ENCODE measurements at places on chromosomes 11 and 22.

DNA sequence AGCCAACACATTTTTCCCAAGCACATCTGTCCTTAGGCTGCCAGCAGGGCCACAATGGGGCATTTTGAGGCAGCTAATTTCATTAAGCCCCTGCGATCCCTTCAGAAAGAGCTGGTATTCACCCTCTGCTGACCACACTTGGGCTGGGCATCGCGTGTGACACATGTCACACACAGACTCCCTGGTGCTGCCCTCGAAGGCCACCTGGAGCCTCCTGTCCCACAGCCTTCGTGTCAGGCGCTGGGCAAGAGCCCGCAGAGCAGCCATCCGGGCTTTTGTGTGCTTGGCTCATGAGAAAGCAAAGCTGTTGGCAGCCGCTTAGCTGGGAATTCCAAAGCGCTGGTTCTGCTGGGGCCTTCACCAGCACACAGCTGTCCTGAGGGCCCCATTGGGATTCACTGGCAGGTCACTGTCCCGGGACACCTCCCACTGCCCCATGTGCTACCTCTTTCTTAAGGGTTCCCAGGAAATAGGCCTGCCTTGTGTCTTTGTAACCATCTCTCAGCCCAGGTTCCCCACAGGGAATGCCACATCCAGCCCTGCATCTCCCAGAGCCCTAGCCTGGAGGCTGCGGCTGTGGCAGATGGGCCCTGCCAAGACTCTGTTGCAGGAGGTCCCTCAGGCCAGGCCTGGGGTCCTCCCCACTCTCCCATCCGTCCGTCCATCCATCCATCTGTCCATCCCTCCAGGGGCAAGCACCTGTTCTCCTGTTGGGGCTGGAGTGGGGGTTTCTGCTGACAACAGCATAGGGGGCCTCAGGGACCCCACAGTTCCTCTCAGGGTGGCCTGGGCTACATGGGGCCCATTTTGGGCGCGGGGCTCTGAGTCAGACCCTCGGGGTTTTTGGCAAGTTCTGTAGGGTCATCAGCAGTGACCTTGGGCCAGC lies 4.9 kb downstream of the CLDN5 start:
- no peak for DNase-seq

DNA sequence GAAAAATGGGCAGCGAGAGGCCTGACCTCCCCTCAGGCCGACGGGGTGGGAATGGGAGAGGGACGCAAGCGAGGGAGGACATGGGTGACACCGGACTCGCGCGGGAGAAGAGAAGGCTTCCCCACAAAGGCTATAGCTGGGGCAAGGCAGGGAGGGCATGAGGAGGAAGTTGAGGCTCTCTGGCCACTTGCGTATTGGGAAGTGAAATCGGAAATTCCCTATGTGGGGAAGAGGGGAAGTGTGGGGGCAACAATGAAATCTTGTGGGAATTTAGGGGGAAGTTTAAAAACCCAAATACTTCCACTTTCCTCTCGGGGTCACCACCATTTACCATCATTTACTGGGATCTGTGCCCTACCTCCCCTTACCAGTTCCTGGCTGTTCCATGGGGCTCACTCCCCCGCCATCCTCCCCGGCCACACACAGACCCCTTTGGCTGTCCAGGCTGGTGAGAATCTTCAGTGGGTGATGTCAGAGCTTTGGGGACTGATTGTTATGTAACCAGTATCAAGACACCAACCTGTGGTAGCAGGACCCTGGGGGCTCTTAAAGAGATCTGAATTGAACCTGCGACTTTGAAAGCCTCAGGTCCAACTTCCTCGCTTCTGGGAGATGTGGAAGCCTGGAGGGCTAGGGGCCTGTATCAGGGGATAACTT lies 951 bp upstream of the EHD1 start:
- DNase-seq = no peak

DNA sequence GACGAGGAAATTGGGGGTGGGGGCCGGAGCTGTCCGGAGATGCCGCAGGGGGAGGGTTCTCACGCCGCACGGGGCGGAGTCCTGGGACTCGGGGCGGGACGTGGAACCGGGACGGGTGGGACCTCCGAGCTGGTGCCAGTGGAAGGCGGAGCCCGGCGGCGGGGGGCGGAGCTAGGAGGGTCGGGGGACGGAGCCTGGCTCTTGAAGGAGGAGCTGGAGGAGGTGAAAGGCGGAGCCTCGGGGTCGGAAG lies 271 bp downstream of the FKBP2 start:
- peak; percentile 100 for DNase-seq

GRCh38 chr11:118646393-118646792 lies 33.1 kb downstream of the TREH start:
- DNase-seq = no peak

DNA sequence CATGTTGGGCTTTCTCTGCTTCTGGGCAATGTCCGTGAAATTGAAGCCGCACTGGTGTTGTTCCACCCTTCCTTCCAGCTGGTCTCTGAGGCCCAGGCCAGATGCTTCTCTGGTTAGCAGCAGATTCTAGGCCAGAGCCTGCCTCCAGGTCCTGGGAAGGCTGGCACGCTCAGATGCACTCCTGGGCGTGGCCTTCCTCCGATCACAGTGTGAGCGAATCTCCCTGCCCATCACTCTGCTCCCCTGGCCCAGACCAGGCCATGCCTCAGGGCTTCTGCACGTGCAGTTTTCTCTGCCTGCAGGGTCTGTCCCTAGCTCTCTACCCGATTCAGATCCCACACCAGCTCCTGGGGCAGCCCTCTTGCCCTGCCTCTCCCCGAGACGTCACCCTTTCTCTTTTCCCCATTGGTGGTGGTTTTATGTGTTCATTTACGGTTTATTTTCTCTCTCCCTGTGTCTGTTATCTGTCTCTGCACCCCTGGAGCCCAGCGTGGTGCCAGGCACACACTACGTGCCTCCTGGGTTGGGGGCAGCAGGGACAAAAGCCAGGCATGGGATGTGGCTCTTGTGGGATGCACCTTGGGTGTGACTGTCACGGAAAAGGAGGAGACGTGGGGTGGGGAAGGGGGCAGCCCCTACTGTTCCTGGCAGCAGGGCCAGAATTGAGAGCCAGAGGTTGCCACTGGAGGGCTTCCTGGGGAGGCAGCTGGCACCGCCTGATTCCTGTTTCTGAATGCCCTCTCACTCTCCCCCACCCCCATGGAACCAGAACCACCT lies 66.0 kb downstream of the KCNQ1 start:
- no peak for DNase-seq

DNA sequence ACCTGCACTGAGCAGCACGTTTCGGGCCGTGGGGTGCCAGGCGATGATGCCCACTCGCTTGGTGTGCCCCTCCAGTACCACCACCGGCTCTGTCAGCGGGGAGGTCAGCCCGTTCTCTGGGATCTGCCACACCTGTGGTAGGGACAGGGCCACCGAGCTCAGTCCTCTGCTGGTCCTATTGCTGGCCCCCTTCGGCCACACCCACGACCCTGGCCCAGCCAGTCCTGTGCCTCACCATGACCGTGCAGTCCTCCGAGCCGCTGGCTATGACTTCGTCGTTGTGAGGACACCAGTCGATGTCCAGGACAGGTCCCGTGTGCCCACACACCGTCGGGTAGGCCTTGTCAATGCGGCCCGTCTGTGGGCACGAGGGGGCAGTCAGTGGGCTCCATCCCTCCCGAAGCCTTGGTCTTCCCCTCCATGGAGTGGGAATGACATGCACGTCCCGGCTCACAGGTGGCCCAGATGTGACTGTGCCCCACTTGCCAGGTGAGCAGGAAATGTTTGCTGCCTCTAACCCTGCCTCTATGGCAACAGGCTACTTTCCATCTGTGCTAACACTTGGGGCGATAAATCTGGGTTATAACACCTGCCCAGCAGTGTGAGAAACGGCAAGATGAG lies 1.4 kb downstream of the CORO1B start:
- no peak for DNase-seq

GRCh38 chr11:17385926-17386325 lies 2.5 kb downstream of the KCNJ11 start:
- no peak for DNase-seq

- peak; percentile 42 for DNase-seq
These were observed 79.9 kb downstream of the GRAMD1B start for GRCh38 chr11:123509737-123510578.

Measured in caudate nucleus (tissue), 63 donors.